ENCODE measurements at places on chromosomes 5 and 9. TPM values are rescaled to one million over a fixed set of nuclear protein-coding genes. Genes with fewer than 3 reads are reported as not detected.
A peak's percentile ranks its signal among the peaks of the same experiment; 100 is the strongest.

CCL19 gene
- total RNA-seq, result not detected

- DNase-seq, result peak; percentile 58
Observed at GRCh38 chr9:94056442-94056974, 27.8 kb upstream of the PTPDC1 start.

GOLM1 gene
- total RNA-seq, result 108 TPM

MSX2 gene
- total RNA-seq, result not detected

WNK2 gene
- total RNA-seq, result not detected

DNA sequence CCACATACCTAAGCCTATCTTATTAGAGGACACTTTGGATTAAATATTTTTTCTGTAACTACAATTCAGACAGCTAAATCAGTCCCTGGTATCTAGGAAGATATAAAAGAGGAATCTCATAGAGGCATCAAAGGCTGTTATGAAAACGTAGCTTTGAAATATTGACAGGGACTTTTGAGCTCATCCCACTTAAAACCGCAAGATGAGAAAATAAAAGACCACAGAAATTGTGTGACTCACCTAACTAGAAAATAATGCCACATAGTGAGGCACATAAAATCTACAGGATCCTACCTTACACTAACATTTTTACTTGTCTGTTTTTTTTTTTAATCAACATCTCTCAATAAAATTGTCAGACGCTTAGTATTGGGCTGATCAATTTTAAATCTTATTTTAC, 686.5 kb upstream of the COX7C start:
- no peak for DNase-seq
